ENCODE measurements at places on chromosomes 2 and 18.
A peak's percentile ranks its signal among the peaks of the same experiment; 100 is the strongest.

DNA sequence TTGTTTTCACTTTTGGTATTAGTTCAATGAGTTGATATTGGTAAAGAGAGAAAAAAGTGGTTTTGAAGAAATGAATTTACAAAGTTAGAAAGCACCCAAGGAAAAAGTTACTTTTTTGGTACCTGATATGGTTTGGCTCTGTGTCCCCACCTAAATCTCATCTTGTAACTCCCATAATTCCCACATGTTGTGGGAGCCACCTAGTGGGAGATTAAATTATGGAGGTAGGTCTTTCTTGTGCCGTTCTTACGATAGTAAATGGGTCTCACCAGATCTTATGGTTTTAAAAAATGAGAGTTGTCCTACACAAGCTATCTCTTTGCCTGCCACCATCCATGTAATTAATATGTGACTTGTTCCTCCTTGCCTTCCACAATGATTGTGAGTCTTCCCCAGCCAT is 965.6 kb upstream of the NRXN1 start:
- DNase-seq = no peak

GRCh38 chr18:39241534-39241933 is 1675.9 kb upstream of the CELF4 start:
- DNase-seq = no peak

DNA sequence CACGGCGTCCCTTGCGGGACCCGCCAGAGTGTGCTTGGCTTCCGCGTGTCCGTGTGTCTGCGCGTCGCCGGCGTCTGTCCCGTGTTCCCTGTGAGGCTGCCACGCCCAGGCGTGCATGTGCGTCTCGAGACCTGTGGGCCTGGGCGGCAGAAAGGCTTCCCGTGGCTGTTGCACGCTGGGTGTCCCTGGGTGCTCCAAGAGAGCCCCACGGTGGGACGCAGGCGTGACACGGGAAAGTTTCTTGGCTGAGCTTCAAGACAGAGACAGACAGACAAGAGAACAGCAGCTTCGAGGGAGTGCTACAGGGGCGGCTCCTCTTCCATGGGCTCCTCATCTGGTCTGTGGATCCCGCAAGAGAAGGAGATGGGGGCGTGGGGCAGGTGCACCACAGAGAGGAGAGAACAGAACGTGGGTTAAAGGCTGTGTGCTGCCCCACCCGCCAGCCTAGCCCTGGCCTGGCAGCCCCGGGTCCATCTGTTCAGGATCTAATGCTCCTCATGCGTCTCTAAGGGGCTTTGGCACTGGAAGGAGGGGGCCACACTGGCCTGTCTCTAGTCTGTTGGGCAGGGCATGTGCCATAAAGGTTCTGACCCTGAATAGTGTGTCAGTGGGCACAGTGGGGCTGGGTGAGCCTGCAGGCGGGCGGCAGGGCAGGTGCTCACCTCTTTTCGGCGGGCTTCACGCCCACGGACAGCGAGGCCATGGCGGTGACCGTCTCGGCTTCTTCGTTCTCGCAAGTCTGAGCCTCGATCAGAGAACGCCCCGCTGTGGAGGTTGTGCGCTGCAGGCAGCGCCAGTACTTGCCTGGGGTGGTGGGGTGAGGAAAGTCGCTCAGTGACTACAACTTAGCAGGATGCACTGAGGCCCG is 205.1 kb downstream of the TWIST2 start:
- no peak for DNase-seq

DNA sequence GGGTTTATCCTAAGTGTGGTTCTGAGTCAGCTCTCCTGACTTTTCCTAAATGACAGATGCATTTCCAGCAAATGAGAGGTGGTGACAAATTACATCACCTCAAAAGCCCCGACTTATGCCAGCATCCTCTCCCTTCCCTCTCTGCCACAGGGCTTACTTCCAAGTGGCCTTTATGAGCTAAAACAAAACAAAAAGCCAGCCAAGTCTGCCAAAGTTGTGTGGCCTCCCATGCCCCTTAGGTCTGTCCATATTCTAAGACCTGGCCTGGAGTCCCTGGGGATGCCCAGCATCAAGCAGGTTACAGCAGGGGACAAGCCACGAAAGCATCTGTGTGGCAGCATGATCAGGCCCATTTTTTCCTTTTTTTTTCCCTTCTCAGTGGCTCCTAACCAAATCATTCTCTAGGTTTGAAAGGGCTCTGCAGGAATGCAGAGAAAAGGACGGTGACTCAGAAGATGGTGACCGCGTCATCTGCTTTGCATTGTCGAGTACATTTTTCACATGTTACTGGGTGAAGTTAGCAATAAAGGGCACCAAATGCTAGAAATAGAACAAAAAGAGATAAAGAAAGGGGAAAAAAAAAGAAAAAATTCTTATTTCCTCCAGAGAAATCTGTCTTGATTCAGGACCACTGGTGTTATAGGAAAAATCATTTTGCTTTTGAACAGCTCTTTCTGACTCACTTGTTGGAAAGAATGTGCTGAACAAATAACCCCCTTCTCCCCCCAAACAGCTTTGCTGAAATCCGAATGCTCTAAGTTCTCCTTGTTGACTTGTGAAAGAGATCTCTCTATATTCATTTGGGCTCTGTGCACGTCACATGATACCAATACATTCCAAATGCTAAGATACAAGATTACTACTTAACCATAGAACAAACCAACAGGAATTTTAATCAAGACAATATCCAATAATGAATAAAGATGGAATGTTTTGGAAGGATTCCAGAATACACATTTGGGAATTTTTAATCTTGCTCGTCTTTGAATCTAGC is 178.7 kb downstream of the EN1 start:
- DNase-seq = no peak

DNA sequence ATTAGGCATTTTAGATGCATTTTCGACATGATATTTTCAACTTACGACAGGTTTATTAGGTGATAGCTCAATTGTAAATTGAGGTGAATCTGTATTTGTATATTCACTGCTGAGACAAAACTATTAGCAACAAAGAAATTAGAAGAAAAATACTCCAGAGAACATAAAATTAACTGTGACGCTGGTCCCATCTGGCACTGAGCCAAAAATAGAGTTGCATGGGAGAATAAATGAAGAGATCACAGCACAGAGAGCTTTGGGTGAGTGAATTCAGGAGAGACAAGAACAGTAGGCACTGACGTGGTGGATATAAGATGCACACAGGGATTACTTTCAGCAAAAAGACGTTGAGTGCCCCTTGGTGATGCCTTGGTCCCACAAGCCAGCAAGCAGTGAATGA is 306.2 kb upstream of the RAB6C start:
- DNase-seq = no peak

DNA sequence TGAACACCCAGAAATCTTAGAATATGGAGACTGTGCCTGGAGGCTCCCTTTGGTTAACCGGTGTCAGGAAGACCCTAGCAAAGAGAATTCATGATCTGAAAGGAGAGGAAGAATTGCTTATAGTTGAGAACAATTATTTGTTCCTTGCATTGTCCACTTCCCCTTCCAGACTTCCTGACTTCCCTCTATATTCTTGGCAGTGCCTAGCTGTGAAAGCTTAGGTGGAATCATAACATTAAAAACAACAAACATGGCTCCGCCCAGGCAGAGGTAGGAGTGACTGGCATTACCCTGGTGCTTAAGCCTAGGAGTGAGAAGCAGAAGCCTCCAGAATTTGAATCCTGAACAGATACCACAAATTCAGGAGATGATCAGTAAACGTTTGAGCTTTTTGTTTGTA is 1.9 kb downstream of the TTL start:
- no peak for DNase-seq

GRCh38 chr2:75627902-75628504 is 18.6 kb upstream of the MRPL19 start:
- peak; percentile 66 for DNase-seq

DNA sequence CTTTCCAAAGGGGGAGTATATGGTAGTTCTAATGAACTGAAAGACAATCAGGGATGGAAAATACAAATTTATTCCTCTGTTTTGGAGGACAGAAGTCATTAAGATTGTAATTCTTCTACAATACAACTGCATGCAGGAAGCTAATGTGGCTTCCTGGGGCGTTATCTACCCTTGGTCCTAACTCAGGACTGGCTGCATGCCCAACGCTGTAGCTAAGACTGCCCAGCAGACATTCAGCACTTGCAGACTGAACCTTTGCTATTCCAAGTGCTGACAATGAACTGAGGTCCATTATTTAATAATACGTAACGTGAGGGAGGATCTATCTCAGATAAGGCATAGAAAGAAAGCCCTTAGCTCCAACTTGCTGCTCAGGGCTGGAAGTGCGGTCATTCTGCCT is 53.2 kb downstream of the ZAP70 start:
- no peak for DNase-seq

DNA sequence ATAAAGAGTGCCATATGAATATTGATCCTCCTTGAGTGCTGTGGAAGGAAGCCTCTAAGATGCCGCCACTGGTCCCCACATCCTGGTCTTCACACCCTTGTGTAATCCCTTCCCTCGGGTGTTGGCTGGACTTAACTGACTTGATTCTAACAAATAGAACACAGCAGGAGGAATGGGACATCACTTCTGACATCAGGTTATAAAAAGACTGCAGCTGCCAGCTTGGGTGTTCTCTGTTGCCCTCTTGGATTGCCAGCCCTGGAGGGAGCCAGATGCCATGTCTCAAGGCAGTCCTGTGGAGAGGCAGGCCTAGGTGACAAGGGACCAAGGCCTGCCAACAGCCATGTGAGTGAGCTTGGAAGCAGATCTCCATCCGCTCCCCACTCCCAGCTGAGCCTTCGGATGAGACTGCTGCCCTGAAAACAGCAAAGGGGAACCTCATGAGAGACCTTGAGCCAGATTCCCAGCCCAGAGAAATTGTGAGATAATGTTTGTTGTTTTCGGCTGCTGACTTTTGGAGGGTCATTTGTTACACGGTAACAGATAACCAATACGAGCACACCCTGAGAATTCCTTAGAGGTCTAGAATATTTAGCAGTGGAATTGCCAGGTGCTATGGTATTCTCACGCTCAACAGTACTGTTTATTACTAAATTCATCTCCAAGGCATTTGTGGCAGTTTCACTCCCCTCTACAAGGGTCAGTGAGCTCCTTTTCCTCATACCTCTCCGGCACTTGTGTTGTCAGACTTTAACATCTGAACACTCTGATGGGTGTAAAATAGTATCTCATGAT is 32.5 kb downstream of the HPCAL1 start:
- DNase-seq = no peak

- peak; percentile 11 for DNase-seq
These were observed 172.9 kb upstream of the SETBP1 start for GRCh38 chr18:44507729-44508325.

GRCh38 chr18:35144698-35145097 is 96.1 kb upstream of the ZNF397 start:
- DNase-seq = no peak

DNA sequence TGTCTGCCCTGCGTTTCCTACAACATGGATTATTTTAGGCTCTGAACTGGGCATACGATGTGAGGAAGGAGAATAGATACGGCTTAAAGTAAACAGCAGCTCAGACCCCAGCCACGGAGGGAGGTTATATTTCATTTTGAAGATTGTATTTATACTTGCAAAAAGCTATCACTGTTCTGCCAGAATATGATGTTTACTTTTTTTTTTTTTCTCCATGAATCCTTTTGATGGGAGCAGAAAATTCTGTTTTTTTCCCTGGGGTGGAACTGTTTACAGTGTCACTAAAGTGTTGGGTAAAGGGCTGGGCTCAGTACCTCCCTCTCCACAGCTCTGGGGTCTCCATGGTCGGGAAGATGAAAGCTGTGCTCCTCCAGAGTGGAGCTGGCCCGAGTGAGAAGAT is 13.1 kb downstream of the PCARE start:
- DNase-seq = no peak
